ENCODE measurements at places on chromosomes 6 and 20. TPM values are rescaled to one million over a fixed set of nuclear protein-coding genes. Genes with fewer than 3 reads are reported as not detected.

GRCh38 chr6:158799051-158799792 is 19.9 kb downstream of the EZR start:
- no peaks in the 10 kb centered on the region for H3K36me3 ChIP-seq
- no peak overlapping the region for H3K4me3 ChIP-seq

The SYTL3 gene
- 0.07 TPM for total RNA-seq

GRCh38 chr20:7971536-7972280 is 31.4 kb upstream of the HAO1 start:
- no peak overlapping the region for H3K4me3 ChIP-seq
- H3K4me1 ChIP-seq, result no peaks in the 10 kb centered on the region
- no peak for DNase-seq
- H3K36me3 ChIP-seq, result no peaks in the 10 kb centered on the region
- no peak overlapping the region for H3K27ac ChIP-seq

- no peak overlapping the region for H3K27ac ChIP-seq
- H3K4me3 ChIP-seq, result no peak overlapping the region
- DNase-seq, result no peak
- peaks cover 11% of the 10 kb centered on the region for H3K27me3 ChIP-seq
Observed at GRCh38 chr6:169726963-169727362, 2.7 kb upstream of the PHF10 start.

DNA sequence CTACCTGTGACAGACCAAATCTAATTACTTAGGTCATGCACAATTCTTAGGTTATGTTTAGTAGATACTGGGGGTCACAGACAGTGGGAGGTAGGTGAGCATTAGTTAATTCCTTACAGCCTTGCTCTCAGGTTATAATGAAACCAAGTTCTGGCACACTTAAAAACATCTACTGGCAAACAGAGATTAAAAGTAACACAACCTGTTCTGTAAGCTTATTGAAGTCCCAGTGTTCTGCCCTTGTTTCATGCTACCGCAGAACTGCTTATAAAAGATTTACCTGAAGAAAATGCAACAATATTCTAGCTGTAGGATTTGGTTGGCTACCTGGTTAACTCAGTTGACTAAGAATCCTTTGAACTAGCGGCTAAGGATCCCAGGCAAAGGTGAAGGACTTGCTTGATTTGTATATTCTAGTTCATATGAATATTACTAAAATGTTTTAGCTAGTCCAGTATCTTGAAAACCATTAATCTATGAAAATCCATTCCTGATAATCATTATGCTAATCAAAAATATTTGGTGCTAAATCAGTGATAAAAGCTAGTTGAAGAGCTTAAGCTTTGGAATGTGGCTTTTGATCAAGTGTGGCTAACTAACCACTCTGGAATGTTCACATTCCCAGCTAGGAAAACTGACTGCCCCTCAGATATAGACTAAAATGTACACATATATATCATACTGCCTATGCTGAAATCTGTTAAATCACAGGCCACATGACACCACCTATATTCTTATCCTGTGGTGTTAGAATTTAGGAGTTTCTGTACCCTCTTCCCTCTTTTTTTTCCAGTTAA is 7.2 kb downstream of the PEX3 start:
- no peak overlapping the region for H3K4me3 ChIP-seq
- no peaks in the 10 kb centered on the region for H3K4me1 ChIP-seq
- no peak for DNase-seq
- no peaks in the 10 kb centered on the region for H3K27me3 ChIP-seq
- no peaks in the 10 kb centered on the region for H3K36me3 ChIP-seq
- no peak overlapping the region for H3K27ac ChIP-seq

The LPA gene
- total RNA-seq, result 0.17 TPM

DNA sequence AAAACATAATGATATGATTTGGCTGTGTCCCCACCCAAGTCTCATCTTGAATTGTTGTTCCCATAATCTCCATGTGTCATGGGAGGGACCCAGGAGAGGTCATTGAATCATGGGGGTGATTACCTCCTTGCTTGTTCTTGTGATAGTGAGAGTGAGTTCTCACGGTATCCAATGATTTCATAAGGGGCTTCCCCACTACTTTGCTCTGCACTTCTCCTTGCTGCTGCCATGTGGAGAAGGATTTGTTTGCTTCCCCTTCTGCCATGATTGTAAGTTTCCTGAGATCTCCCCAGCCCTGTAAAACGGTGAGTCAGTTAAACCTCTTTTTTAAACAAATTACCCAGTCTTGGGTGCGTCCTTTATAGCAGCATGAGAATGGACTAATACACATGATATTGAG is 156.8 kb upstream of the PLCB4 start:
- DNase-seq, result no peak
- H3K4me3 ChIP-seq, result no peak overlapping the region
- H3K27ac ChIP-seq, result no peak overlapping the region
- H3K4me1 ChIP-seq, result no peaks in the 10 kb centered on the region
- no peaks in the 10 kb centered on the region for H3K27me3 ChIP-seq
- no peaks in the 10 kb centered on the region for H3K36me3 ChIP-seq

- H3K36me3 ChIP-seq, result no peaks in the 10 kb centered on the region
- H3K4me3 ChIP-seq, result peak overlapping the region; percentile 91
- peaks cover 39% of the 10 kb centered on the region for H3K4me1 ChIP-seq
- H3K27me3 ChIP-seq, result peaks cover 4% of the 10 kb centered on the region
Observed at GRCh38 chr6:2245877-2246863, 765 bp upstream of the GMDS start.

- H3K27me3 ChIP-seq, result no peaks in the 10 kb centered on the region
- no peak overlapping the region for H3K27ac ChIP-seq
- H3K4me1 ChIP-seq, result peaks cover 33% of the 10 kb centered on the region
- no peak for DNase-seq
- H3K36me3 ChIP-seq, result no peaks in the 10 kb centered on the region
Observed at GRCh38 chr6:139472351-139473015, 98.0 kb upstream of the CITED2 start.

DNA sequence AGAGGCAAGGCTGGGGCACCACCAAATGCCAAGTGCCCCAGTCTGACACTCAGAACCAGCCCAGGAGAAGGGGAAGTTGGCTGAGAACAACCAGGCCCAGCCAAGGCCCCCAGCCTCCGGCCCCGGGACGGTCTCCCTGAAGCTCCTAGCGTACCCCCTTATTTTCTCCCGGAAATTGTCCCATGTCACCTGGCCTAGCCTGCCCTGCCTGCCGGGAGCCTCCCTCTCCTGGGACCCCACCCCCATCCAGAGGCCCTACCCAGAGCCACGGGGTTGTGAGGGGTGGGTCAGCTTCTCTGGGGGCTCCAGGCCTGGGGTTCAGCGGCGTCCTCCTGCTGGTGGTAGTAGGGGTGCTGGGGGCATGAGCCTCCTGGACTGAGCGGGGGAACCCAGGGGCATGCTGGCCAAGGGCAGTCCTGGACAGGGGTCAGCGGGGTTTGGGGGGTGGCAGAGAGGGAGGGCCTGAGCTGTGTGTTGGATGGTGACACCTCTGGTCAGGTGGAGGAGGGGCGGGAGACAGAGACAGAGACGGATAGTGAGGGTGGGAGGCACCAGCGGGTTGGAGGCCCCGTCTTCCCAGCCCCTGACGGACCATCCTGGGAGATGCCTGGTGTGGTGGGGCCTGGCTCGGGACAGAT is 7.9 kb upstream of the SLCO4A1 start:
- H3K27ac ChIP-seq, result no peak overlapping the region
- DNase-seq, result no peak
- peaks cover 8% of the 10 kb centered on the region for H3K4me1 ChIP-seq
- H3K36me3 ChIP-seq, result no peaks in the 10 kb centered on the region
- H3K27me3 ChIP-seq, result no peaks in the 10 kb centered on the region

- H3K27me3 ChIP-seq, result no peaks in the 10 kb centered on the region
- no peak overlapping the region for H3K27ac ChIP-seq
- H3K36me3 ChIP-seq, result no peaks in the 10 kb centered on the region
- H3K4me1 ChIP-seq, result no peaks in the 10 kb centered on the region
- no peak for DNase-seq
Observed at GRCh38 chr20:51588762-51589161, 46.2 kb upstream of the NFATC2 start.

DNA sequence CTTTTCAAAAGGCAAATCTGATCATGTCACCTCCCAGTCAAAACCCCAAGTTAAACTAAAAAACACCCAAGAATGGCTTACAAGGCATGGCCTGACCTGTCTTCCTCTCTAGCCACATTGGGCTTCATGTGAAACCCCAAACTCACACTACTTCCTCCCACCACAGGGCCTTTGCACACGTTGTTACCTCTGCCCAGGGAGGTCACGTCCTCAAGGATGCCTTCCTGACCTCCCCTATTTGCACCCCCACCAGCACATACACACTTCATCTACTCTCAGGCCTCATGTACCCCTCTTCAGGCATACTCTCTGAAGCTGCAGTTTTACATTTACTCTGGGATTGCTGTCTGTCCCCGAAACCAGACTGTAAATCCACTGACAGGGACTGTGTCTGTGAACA is 6.1 kb downstream of the EZR start:
- no peak for DNase-seq
- 0 out of 2 replicates have a peak overlapping the region, but pooled peaks have one; percentile 43 for H3K27ac ChIP-seq
- H3K4me1 ChIP-seq, result peaks cover 85% of the 10 kb centered on the region
- no peaks in the 10 kb centered on the region for H3K27me3 ChIP-seq
- H3K36me3 ChIP-seq, result peaks cover 14% of the 10 kb centered on the region

GRCh38 chr6:45780523-45780922 is 235.1 kb downstream of the CLIC5 start:
- H3K4me3 ChIP-seq, result no peak overlapping the region
- no peaks in the 10 kb centered on the region for H3K4me1 ChIP-seq
- H3K27ac ChIP-seq, result no peak overlapping the region
- no peaks in the 10 kb centered on the region for H3K27me3 ChIP-seq
- peak; percentile 16 for DNase-seq

DNA sequence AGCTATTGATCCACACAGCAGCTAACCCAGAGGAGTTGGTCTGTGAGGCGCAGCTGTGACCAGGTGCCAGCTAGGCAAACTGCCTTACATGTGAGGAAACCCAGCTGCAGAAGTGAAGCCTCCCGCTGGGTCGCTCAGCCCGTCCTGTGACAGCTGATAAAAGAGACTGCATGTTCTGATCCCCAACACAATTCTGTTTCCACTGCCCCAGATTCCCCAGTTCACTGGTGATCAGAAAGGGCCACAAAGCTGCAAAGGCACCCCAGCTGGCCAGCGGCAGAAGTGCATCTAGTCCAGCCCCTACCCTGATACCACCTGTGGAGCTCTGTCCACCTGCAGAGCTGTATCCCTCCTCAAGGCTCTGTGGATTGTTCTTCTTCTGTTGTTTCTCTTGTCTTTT is 64.5 kb downstream of the CTNNBL1 start:
- H3K27ac ChIP-seq, result no peak overlapping the region
- DNase-seq, result peak; percentile 84
- 0 out of 2 replicates have a peak, but pooled peaks cover 4% of the 10 kb centered on the region for H3K36me3 ChIP-seq
- no peaks in the 10 kb centered on the region for H3K4me1 ChIP-seq
- H3K27me3 ChIP-seq, result no peaks in the 10 kb centered on the region

The KIFC1 gene
- 61.7 TPM for total RNA-seq

GRCh38 chr20:12217382-12217781 is 299.7 kb downstream of the BTBD3 start:
- peak; percentile 36 for DNase-seq
- peaks cover 14% of the 10 kb centered on the region for H3K4me1 ChIP-seq
- no peak overlapping the region for H3K4me3 ChIP-seq
- H3K27me3 ChIP-seq, result no peaks in the 10 kb centered on the region
- no peaks in the 10 kb centered on the region for H3K36me3 ChIP-seq
- H3K27ac ChIP-seq, result no peak overlapping the region

DNA sequence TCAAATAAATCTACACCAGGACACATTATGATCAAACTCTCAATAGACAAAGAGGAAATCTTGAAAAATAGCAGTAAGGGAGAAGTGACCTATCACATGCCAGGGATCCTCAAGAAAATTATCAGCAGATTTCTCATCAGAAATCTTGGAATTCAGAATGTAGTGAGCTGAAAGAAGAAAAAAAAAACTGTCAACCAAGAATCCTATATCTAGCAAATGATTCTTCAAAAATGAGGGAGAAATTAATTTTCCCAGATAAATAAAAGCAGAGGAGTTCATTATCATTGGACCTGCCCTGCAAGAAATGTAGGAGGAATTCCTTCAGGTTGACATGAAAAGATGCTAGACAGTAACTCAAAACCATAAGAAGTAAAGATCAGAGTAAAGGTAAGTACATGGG is 363.6 kb downstream of the TFAP2A start:
- H3K4me1 ChIP-seq, result no peaks in the 10 kb centered on the region
- no peak for DNase-seq
- H3K27ac ChIP-seq, result no peak overlapping the region
- no peaks in the 10 kb centered on the region for H3K27me3 ChIP-seq
- H3K36me3 ChIP-seq, result no peaks in the 10 kb centered on the region

DNA sequence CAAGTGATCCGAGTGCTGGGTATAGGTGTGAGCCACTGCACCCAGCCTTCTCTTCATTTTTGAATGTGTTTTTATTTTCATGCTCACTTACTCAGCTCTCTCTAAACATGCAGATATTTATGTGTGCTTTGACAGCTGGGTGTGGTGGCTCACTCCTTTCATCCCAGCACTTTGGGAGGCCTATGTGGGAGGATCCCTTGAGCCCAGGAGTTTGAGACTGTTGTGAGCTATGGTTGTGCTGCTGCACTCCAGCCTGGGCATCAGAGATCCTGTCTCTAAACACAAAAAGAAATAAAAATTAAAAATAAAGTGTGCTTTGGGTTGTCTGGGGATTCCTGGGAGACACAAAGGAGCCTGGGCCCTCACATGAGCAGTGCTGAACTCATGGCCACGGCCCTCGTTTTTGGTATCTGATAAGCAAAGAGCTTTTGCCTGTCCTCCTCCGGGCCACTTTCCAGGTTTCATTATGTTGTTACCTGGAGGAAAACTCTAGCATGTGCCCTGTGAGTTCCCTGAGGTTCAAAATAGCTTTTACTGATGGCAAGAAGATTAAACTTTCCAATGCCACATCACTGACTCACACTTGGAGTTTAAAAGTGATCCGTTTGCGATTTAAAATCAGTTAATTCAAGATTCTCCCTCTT is 78.5 kb downstream of the CD164 start:
- H3K27ac ChIP-seq, result no peak overlapping the region
- no peaks in the 10 kb centered on the region for H3K36me3 ChIP-seq
- H3K27me3 ChIP-seq, result no peaks in the 10 kb centered on the region
- 0 out of 2 replicates have a peak, but pooled peaks cover 3% of the 10 kb centered on the region for H3K4me1 ChIP-seq
- DNase-seq, result no peak

DNA sequence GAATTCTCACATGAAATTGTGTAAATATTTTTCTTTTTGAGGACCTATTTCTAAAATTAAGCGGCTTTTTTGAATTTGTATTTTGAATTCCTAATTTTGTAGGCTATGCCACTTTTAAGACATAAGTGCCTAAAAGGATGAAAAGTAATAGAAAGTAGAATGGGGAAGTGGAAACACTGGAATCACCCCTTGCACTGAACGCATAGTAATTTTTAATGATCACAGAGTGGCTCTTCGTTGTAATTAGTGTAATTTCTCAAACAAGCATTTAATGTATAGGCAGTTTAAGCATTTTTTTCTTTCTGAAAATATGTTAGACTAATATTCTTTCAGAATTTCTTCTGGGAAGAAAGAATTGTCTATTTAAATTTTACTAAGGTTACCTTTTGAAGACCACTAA is 73.2 kb downstream of the ARID1B start:
- H3K27ac ChIP-seq, result no peak overlapping the region
- no peak for DNase-seq
- peaks cover 78% of the 10 kb centered on the region for H3K4me1 ChIP-seq

The WFDC5 gene
- not detected for total RNA-seq

All from GM23338 (cell line).